Gastroesophageal sphincter (tissue), 4 donors: ENCODE measurements at places on chromosomes 4 and X.

GRCh38 chr4:105679186-105679585, 29.3 kb downstream of the INTS12 start:
- no peaks in the 10 kb centered on the region for H3K27me3 ChIP-seq
- H3K4me1 ChIP-seq = no peaks in the 10 kb centered on the region
- H3K36me3 ChIP-seq = no peaks in the 10 kb centered on the region
- H3K4me3 ChIP-seq = no peak overlapping the region

DNA sequence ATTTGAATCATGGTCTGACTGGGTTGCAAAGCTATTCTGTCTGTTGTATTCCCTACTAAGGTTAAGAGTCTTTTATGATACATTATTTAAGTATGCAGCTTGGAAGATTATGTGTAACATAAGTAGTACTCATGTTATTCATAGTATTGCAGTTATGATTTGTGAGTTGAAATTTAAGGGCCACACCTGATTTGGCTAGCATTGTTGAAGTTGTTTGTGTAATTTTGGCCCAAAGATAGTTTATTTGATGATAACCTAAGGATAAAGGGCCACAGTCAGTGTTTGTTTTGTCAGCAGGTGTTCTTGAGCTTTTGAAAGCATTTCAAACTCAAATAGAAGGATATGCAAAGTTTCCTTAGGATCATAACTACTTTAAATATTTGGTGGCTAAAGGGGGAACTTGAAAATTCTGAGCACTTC, 38.9 kb downstream of the NUDT9 start:
- no peaks in the 10 kb centered on the region for H3K4me1 ChIP-seq
- H3K27me3 ChIP-seq = no peaks in the 10 kb centered on the region
- H3K27ac ChIP-seq = no peak overlapping the region
- H3K36me3 ChIP-seq = peaks cover 28% of the 10 kb centered on the region

DNA sequence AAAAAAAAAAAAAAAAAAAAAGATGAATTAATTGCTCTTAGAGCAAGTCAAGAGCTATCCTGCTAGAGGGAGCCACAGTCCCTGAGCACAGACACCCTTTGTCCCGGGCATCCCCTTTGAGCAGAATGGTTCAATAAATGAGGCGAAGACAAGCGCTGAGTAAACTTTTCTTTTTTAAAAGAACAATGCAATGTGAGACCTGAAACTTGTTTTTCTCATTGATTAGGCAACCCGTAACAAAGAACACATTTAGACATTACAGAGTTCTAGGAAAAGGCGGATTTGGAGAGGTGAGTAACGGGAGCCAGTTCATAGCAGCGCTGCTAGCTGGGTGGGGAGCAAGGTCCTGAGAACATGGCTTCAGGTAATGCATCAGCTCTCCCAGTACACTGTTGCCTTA, 46.1 kb downstream of the GRK4 start:
- ATAC-seq = no peak
- no peak overlapping the region for H3K27ac ChIP-seq
- H3K27me3 ChIP-seq = no peaks in the 10 kb centered on the region
- H3K4me3 ChIP-seq = no peak overlapping the region
- H3K4me1 ChIP-seq = peaks cover 14% of the 10 kb centered on the region

GRCh38 chrX:632366-633042, 1.9 kb downstream of the SHOX start:
- H3K27me3 ChIP-seq = peaks cover 86% of the 10 kb centered on the region
- no peaks in the 10 kb centered on the region for H3K36me3 ChIP-seq
- no peak for ATAC-seq
- peaks cover 5% of the 10 kb centered on the region for H3K4me1 ChIP-seq
- H3K27ac ChIP-seq = no peak overlapping the region

DNA sequence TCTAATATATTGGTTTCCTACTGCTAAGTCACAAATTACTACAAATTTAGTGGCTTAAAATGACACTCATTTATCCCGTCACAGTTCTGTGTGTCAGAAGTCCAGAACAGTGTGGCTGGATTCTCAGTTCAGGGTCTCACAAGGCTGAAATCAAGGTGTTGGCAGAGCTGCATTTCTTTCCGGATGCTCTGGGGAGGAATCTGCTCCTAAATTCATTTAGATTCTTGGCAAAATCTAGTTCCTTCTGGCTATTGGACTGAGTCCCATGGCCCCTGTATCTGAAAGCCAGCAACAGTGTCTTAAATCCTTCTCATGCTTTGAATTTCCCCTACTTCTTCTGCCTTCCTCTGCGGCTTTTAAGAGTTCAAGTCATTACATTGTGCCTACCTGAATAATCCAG, 103.1 kb upstream of the BMP3 start:
- H3K4me1 ChIP-seq = no peaks in the 10 kb centered on the region
- ATAC-seq = no peak
- no peak overlapping the region for H3K27ac ChIP-seq
- no peak overlapping the region for H3K4me3 ChIP-seq
- H3K36me3 ChIP-seq = no peaks in the 10 kb centered on the region

DNA sequence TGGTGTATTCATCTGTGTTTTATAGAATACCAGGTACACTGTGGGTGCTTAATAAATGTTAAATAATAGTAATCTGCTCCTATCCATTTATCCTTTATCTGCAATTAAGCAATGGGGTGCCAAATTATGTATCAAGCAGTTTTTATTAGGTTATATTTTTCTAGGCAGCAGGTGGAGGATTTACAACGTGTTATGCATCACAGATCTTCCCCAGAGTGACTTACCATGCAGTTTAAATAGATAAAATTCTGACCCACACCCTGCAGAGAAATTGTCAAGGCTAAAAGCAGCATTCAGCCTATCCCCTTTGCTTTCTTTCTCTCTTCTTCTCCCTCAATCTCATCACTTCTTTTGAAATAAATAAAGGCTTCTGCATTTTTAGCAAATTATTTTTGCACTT, 306.4 kb downstream of the CXXC4 start:
- H3K27me3 ChIP-seq = no peaks in the 10 kb centered on the region
- H3K36me3 ChIP-seq = no peaks in the 10 kb centered on the region
- no peak for ATAC-seq
- no peaks in the 10 kb centered on the region for H3K4me1 ChIP-seq
- no peak overlapping the region for H3K4me3 ChIP-seq

GRCh38 chr4:41358647-41359421, 102.1 kb downstream of the UCHL1 start:
- H3K36me3 ChIP-seq = no peaks in the 10 kb centered on the region
- no peaks in the 10 kb centered on the region for H3K27me3 ChIP-seq
- peak overlapping the region; percentile 88 for H3K27ac ChIP-seq
- H3K4me1 ChIP-seq = no peaks in the 10 kb centered on the region
- H3K4me3 ChIP-seq = no peak overlapping the region

DNA sequence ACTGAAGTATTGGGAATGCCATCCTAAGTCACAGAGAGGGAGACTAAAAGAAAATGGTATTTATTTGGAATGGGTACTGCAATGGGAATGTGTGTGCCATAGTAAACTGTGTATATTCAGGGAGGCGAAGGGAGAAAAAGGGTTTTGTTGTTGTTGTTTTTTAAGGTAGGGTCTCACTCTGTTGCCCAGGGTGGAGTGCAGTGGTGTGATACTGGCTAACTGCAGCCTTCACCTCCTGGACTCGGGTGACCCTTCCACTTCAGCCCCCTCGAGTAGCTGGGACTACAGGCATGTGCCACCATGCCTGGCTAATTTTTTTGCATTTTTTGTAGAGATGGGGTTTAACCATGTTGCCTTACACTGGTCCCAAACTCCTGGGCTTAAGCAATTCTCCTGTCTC, 4.3 kb upstream of the SLC10A3 start:
- no peak overlapping the region for H3K27ac ChIP-seq
- H3K4me3 ChIP-seq = no peak overlapping the region
- H3K36me3 ChIP-seq = no peaks in the 10 kb centered on the region
- no peak for ATAC-seq
- H3K27me3 ChIP-seq = no peaks in the 10 kb centered on the region

- no peaks in the 10 kb centered on the region for H3K36me3 ChIP-seq
- no peak overlapping the region for H3K27ac ChIP-seq
- no peak overlapping the region for H3K4me3 ChIP-seq
- no peaks in the 10 kb centered on the region for H3K27me3 ChIP-seq
- no peaks in the 10 kb centered on the region for H3K4me1 ChIP-seq
These were observed 30.3 kb downstream of the OPHN1 start for GRCh38 chrX:68403038-68403437.

DNA sequence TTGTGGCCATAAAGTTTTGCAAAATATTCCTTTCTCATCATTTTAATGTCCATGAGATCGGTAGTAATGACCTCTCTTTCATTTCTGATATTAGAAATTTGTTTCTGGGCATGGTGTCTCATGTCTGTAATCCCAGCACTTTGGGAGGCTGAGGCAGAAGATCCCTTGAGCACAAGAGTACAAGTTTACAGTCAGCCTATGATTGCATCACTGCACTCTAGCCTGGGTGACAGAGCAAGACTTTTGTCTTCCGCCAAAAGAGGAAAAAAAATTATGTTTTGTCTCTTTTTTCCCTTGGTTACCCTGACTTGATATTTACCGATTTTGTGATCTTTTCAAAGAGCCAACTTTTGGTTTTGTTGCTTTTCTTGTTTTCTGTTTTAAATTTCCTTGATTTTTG, 10.8 kb upstream of the NKAP start:
- H3K27ac ChIP-seq = no peak overlapping the region
- H3K36me3 ChIP-seq = no peaks in the 10 kb centered on the region
- H3K27me3 ChIP-seq = no peaks in the 10 kb centered on the region
- no peaks in the 10 kb centered on the region for H3K4me1 ChIP-seq

DNA sequence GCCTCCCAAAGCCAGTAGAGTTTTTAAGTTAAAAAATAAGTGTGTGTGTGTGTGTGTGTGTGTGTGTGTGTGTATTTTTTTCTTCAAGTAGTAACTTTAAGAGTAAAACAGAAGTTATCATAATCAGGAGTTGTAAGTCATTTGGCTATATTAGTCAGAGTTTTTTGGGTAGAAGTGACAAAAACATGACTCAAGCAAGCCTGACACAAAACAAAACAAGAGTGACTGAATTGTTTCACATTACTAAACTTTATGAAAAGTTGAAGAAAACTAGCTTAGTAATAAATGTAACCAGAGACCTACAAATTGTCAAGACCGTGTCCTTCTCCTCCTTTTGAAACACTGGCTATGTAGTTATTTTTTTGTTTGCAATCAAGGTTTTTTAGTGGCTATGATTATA, 738.0 kb upstream of the PITX2 start:
- no peak overlapping the region for H3K4me3 ChIP-seq
- no peaks in the 10 kb centered on the region for H3K27me3 ChIP-seq
- no peak for ATAC-seq
- no peaks in the 10 kb centered on the region for H3K36me3 ChIP-seq

- ATAC-seq = no peak
- H3K27me3 ChIP-seq = no peaks in the 10 kb centered on the region
- no peak overlapping the region for H3K27ac ChIP-seq
- H3K36me3 ChIP-seq = no peaks in the 10 kb centered on the region
- H3K4me1 ChIP-seq = no peaks in the 10 kb centered on the region
- H3K4me3 ChIP-seq = no peak overlapping the region
These were observed 155.9 kb downstream of the STIM2 start for GRCh38 chr4:27016551-27016950.

DNA sequence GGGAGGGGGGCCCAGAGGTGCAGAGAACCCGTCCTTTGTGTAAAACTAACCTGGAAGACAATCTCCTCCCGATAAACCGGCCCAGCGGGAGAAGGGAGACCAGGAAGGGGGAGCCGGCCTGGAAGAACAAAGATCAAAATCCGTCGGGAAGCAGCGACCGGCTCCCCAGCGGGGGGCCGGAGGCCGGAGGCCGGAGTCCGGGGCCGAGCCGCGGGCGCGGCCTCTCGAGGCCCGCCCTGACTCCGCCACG, 552 bp downstream of the ZDHHC9 start:
- peak overlapping the region; percentile 91 for H3K4me3 ChIP-seq
- H3K27ac ChIP-seq = peak overlapping the region; percentile 63
- H3K27me3 ChIP-seq = no peaks in the 10 kb centered on the region
- H3K4me1 ChIP-seq = peaks cover 30% of the 10 kb centered on the region
- no peak for ATAC-seq

DNA sequence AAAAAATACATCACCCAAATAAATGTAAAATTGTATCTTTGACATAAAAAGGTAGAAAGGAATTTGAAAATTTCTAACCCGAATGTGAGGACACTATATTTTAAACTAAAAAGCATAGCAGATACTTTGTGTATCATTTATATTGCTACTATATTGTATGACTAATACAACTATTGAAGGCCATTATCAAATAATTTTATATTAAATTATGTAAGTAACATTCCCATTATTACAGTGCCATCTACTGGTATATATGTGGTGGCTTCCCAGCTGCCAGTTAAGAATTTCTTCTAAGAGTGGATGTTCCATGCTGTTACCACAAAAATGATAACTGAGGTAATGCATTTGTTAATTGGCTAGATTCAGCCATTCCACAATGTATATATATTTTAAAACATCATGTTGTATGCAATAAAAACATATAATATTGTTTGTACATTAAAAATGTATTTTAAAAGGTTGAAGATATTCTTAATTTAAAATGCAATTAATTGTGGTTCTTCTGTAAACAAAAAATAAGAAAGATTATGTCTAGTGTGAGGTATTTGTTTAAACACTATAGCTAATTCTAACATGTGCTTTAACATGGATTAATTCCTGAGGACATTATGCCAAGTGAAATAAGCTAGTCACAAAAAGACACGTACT, 65.3 kb downstream of the EGF start:
- H3K4me1 ChIP-seq = no peaks in the 10 kb centered on the region
- ATAC-seq = no peak
- H3K27me3 ChIP-seq = no peaks in the 10 kb centered on the region

GRCh38 chrX:129239371-129239770, 283.9 kb downstream of the SMARCA1 start:
- no peaks in the 10 kb centered on the region for H3K36me3 ChIP-seq
- H3K4me1 ChIP-seq = no peaks in the 10 kb centered on the region
- H3K4me3 ChIP-seq = no peak overlapping the region
- no peaks in the 10 kb centered on the region for H3K27me3 ChIP-seq
- H3K27ac ChIP-seq = no peak overlapping the region

- H3K4me3 ChIP-seq = no peak overlapping the region
- H3K27ac ChIP-seq = no peak overlapping the region
- H3K36me3 ChIP-seq = no peaks in the 10 kb centered on the region
- no peaks in the 10 kb centered on the region for H3K4me1 ChIP-seq
- no peaks in the 10 kb centered on the region for H3K27me3 ChIP-seq
These were observed 62.0 kb downstream of the APOOL start for GRCh38 chrX:85065512-85066198.

- no peaks in the 10 kb centered on the region for H3K36me3 ChIP-seq
- no peak overlapping the region for H3K27ac ChIP-seq
- ATAC-seq = no peak
- no peaks in the 10 kb centered on the region for H3K27me3 ChIP-seq
- H3K4me3 ChIP-seq = no peak overlapping the region
These were observed 152.1 kb downstream of the THOC2 start for GRCh38 chrX:123580792-123581191.

- no peaks in the 10 kb centered on the region for H3K27me3 ChIP-seq
- H3K27ac ChIP-seq = no peak overlapping the region
- no peak overlapping the region for H3K4me3 ChIP-seq
- H3K4me1 ChIP-seq = peaks cover 15% of the 10 kb centered on the region
These were observed 580.3 kb upstream of the ZFP42 start for GRCh38 chr4:187415231-187415630.

DNA sequence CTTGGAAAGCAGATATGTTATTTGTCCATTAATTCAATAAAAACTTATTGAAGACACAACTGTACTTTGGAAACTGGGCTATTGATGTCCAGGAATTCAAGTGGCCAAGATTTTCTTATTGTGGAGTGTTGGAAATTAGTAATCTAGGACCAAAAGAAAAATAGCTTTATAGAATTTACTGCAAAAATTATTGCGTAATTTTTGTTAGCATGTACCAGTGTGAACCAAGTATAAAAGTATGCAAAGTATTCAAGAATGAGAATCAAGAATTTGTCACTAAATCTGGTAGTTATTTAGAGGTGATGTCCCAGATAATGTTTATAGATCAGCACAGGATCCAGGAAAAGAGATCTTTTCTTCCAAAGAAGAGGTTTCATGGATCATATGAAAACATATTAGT, 468.9 kb upstream of the CTSO start:
- no peaks in the 10 kb centered on the region for H3K27me3 ChIP-seq
- H3K36me3 ChIP-seq = no peaks in the 10 kb centered on the region
- no peak overlapping the region for H3K4me3 ChIP-seq
- no peak overlapping the region for H3K27ac ChIP-seq
